T-helper 9 cell (primary cell): ENCODE measurements at places on chromosomes 12 and 14.

DNA sequence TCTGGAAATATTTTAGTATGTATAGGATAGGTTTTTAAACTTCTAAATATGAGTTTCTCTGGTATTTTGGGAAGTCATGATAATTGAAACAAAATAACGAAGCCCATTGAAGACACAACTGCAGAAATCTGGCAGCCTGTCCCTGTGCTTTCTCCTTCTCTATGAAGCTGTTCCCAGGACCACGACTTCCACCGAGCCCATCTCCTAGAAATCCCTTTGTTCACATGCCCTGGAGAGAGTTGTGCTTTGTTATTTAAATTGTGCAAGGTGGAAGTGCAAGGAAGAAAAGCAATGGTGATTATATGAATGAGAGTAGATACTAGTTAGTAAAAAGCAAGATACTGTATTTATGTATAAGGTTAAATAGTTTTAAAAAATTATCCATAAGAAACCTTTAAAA, 32.2 kb downstream of the STK38L start:
- DNase-seq, result no peak

GRCh38 chr12:109517619-109518018, 40.2 kb downstream of the UBE3B start:
- no peak for DNase-seq

DNA sequence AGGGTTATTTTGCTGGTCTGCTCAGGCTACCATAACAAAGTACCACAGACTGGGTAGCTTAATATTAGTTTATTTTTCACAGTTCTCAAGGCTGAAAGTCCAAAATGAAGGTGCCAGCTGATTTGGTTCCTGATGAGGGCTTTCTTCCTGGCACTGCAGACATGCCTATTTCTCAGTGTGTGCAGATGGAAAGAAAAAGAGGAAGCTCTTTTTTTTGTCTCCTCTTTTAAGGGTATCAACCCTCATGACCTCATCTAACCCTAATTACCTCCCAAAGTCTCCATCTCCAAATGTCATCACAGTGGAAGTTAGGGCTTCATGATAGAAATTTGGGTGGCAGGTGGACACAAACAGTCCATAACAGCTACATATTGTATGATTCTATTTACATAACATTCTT, 25.0 kb upstream of the POLR3B start:
- DNase-seq, result no peak

GRCh38 chr12:62817556-62818271, 117.2 kb downstream of the PPM1H start:
- DNase-seq, result no peak

- no peak for DNase-seq
Observed at GRCh38 chr14:84646786-84647500, 883.0 kb upstream of the FLRT2 start.

GRCh38 chr12:111687255-111687654, 1.4 kb downstream of the ACAD10 start:
- no peak for DNase-seq

DNA sequence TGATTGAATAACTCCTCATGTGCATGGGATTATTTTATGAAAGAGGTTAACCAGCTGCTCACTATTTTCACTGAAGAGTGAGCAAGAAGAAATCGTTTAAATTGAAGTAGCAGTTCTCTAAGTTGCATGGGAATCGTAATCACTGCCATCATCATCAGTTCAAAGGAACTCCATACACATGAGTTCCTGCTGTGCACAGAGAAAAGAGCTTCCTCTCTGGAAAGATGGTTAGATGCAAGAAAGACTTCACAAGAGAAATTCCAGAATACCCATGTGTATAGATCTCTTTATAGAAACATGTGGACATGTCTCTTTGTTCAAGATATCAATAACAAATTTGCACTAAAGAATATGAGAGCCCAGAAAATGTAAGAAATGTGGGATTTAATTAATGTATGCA, 291.3 kb downstream of the PDZRN4 start:
- no peak for DNase-seq

GRCh38 chr14:93040443-93040842, 75.3 kb downstream of the ITPK1 start:
- DNase-seq, result no peak

DNA sequence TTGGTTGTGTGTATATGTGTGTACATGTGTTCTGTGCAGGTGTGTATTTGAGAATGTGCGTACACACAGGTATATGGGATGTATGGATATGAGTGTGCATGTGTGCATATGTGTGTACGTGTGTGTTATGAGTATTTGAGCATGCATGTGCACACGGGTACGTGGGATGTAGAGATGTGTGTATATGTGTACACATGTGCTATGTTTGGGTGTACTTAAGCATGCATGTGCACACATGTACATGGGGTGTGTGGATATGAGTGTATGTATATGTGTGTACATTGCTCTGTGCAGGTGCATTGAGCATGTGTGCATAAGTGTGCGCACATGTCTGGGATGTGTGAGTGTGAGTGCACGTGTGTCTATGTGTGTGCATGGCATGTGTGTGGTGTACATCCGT, 34.3 kb upstream of the SFSWAP start:
- no peak for DNase-seq

DNA sequence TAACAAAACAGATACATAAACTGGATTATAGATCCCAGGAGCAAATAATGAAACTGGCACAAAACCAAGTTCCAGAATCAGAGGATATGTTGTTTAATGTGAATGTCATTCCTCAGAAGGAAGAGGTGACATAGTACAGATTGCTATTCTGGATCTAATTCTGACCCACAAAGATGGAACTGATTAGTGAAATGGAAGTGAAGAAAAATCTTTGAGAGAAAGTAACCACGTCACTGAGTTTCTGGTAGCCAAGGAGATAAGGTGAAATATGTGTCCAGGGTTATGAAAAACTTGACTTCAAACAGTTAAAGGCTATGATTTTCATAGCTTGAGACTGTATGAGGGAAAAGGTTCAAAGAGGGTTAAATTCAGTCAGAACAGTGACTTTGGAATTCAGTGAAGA, 8.3 kb downstream of the OR10AD1 start:
- DNase-seq, result no peak

DNA sequence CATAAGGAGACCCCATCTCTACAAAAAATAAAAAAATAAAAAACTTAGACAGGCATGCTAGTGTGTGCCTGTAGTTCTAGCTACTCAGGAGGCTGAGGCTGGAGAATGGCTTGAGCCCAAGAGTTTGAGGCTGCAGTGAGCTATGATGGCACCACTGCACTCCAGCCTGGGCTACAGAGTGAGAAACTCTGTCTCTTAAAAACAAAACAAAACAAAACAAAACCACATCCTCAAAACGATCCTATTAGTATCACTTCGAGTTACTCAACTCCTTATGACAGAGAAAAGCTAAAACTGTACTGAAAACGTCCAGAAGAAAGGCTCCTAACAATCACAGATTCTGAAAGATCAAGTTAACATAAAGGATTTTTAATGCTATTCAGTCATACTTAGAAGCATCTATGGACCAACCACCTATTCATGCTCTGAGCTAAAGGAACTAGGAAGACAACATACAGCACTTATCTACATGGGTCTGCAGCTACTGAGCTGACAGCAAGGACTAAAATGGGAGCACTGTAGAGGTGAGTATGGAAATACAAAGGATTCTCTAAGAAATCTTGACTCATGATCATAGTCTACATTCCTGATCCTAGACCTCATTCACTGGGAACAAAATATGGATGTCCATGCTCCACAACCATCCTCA, 75.3 kb upstream of the DUSP6 start:
- DNase-seq, result no peak
